NCI-H446 (cell line): ENCODE measurements at places on chromosomes 3 and 15.

- DNase-seq = no peak
Measured at GRCh38 chr3:99903869-99904268, 86.2 kb downstream of the CMSS1 start.

- no peak for DNase-seq
Measured at GRCh38 chr15:96896766-96897165, 566.3 kb downstream of the NR2F2 start.

DNA sequence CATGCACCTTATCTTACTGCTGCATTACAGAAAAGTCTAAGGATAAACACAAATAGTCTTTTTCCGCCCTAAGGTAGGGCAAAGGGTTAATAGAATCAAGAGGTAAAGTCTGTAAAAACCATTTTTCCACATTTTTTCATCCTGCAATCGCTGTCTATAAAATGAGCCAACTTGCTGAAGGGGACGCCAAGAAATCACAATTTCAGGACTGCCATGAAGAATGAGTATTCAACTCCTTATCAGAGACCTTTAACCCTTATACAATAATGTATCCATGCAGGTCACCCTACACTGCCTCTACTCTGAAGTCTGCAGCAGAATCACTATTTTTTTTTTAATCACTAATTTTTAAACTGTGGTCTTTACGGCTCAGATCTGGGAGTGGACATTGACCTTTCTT, 1.1 kb upstream of the DNAJC13 start:
- DNase-seq = no peak

- DNase-seq = no peak
Measured at GRCh38 chr3:153036846-153037245, 125.2 kb upstream of the RAP2B start.

DNA sequence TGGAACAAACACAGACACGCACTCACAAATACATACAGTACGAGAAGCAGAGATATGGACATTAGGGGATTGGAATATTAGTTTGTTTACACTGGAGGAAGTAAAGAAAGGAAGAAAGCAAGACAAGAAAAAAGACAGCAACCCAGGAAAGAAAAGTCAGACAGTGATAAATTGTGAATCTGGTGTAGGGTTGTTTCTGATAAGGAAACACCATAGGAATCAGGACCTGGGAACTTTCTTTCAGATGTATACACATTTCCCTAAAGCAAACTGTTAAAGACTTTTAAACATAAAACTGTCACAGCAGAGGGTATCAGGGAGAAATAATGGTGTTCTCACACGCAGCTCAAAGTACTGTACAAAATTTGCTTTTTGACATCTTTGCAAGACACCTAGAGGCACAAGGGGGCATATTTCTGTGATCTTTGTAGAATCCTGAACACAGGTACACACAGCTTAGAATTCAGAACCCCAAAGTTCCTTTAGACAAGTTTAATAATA, 153.7 kb downstream of the TUSC7 start:
- no peak for DNase-seq

- no peak for DNase-seq
Measured at GRCh38 chr3:195116407-195117185, 154.4 kb downstream of the XXYLT1 start.

- no peak for DNase-seq
Measured at GRCh38 chr3:38586546-38587520, 62.7 kb downstream of the SCN5A start.

DNA sequence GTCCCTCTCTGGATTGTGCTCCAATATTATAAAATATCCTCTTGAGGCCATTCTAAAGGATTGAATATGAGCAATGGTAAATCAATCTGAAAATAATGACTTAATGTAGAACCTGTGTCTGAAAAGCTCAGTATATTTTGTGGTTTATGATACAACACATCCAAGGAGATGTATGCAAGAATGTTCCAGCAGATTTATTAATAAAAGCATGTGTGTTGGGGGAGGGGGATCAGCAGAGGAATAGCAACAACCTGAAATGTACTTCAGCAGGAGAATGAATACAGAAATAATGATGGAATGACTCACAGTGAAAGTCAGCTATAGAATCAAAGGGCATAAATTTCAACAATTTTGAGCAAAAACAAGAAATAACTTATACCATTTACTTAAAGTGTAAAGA, 56.7 kb upstream of the NUDT16 start:
- no peak for DNase-seq

DNA sequence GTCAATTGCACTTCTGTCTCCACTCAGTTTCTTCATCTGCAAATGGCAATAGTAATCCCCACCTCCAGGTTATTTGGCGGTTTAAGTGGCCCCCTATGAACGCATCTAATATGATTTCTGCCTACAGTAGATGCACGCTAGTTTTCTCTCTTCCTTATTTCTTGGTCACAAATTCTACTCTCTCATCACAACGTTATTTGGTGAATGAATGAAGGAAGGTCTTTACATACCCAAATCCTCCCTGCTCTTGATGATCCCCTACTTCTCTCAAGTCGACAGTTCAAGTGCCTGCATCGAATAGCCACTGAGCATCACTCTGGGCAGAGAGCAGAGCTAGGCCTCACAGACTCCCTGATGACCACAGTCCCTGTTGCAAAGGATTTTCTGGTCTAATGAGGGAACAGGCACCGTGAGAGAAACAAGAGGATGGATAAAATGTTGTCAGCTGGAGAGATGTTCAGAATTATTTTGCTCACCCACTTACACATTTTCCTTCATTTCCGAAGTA, 181.2 kb upstream of the SMAD3 start:
- DNase-seq = no peak

GRCh38 chr15:82875411-82876003, 66.1 kb downstream of the WHAMM start:
- no peak for DNase-seq

DNA sequence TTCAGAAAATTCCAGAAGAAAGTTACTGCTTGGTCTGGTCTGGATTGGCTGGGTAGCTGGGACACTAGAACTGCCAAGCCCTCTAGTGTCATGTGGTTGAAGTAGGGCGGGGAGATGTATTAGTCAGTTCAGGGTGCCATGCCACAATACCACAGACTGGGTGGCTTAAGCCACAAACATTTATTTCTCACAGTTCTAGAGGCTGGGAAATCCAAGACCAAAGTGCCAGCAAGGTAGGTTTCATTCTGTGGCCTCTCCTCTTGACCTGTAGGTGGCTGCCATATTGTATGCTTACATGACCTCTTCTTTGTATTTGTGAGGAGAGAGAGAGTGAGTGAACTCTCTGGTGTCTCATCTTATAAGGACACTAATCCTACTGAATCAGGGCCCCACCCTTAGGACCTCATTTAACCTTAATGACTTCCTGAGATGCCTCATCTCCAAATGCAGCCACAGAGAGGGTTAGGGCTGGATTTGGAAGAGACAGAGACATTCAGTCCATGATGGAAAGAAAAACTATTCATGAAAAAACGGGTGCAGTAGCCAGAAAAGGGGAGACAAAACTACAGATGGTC, 18.1 kb upstream of the ZSCAN2 start:
- DNase-seq = no peak

DNA sequence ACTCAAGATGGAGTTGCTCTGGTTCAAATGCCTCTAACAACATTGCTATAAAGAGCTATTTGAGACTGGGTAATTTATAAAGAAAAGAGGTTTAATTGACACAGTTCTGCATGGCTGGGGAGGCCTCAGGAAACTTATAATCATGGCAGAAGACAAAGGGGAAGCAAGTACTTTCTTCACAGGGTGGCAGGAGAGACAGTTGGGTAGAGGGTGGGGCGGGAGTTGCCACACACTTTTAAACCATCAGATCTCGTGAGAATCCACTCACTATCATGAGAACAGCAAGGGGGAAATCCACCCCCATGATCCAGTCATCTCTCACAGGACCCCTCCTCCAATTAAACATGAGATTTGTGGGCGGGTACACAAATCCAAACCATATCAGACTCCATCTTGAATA, 30.7 kb downstream of the MAP2K5 start:
- no peak for DNase-seq

- DNase-seq = no peak
Measured at GRCh38 chr15:71121442-71121841, 6.2 kb downstream of the THSD4 start.
